ENCODE measurements at places on chromosomes 7 and 10.

- no peak for DNase-seq
Measured at GRCh38 chr10:22850541-22850940, 77.3 kb upstream of the ARMC3 start.

DNA sequence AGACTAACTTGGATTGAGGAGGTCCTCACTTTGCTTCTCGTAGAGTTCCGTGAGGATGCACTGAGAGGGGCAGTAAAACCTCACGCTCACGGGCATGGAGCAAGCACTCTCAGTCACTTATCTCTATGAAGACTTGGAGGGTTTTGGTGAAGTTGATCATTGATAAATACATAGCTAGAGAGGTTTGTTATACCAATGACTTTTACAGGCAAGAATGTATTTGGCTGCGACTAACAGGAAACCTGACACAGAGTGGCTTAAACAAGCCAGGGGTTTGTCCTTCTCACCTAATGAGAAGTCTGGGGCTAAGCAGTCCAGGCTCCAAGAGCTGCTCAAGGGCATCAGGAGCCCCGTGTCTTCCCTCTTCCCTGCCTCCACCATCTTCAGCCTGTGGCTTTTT lies 6.1 kb downstream of the BICC1 start:
- DNase-seq: no peak

- no peak for DNase-seq
Measured at GRCh38 chr7:156527458-156527890, 113.1 kb upstream of the RNF32 start.

DNA sequence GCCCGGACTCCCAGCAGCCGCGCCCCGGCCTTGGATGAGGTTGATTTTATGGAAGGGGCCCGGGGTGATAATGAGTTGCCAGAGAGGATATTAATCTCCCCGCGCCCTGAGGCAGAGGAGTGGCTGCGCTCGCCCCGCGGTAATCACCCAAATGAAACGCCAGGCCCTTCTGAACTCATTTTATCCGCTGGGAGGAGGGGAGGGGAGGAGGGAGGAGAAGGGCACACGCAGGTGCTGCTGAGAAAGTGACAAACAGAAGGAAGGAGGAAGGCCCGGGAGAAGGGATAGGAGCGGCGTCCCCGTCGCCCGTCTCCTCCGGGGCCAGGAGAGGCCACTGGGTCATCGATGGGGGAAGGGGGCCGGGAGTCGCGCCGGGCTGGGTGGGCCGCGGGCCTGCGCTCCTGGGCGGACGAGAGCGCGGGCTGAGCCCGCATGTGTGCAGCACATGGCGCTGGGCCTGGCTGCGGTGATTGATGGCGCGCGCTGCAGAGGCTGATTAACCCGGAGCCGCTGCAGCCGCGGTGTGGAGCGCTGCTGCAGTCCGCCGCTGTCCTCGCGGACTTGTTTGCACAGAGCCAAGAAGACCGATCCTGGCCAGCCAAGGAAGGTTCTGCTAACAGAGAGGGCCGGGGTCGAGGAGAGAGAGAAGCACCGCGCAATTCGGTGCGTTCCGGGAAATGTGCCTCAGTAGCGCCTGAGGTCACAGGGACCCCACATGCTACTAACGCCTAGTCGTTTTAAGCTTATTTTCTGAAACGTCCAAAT lies 6.5 kb downstream of the MNX1 start:
- no peak for DNase-seq

GRCh38 chr10:87551326-87551725 lies 46.6 kb downstream of the MINPP1 start:
- no peak for DNase-seq

GRCh38 chr10:71714031-71714410 lies 5.6 kb downstream of the C10orf105 start:
- no peak for DNase-seq

GRCh38 chr7:129779602-129780256 lies 168.2 kb downstream of the NRF1 start:
- no peak for DNase-seq

- DNase-seq: no peak
Measured at GRCh38 chr10:35356725-35357092, 20.4 kb downstream of the CCNY start.

DNA sequence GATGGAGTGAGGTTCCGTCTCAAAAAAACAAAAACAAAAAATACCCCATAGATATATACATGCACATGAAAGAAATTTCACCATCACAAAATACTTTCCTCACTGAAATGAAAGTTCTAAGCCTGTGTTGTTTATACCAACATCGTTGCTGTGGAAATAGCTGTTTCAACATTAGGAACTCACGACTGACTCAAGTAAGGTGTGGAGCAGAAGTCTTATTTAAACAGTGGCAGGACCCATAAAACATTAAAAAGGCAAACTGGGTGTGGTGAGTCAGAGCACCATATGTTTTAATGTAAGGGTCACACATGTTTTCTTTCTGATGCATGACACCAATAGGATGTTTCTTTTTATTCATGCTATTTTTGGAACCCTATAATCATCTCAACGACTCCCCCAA lies 48.3 kb downstream of the BAIAP2L1 start:
- no peak for DNase-seq

GRCh38 chr10:103687172-103687571 lies 168.2 kb downstream of the SH3PXD2A start:
- no peak for DNase-seq

GRCh38 chr7:107958764-107959526 lies 44.0 kb downstream of the LAMB1 start:
- no peak for DNase-seq

GRCh38 chr10:123402656-123403055 lies 248.5 kb downstream of the BUB3 start:
- no peak for DNase-seq

- peak; percentile 40 for DNase-seq
Measured at GRCh38 chr7:50782375-50783208, at the start of gene GRB10. GRB10 (minus strand) TSS chr7:50782896; CDS start chr7:50732322, 50,574 bp downstream.

DNA sequence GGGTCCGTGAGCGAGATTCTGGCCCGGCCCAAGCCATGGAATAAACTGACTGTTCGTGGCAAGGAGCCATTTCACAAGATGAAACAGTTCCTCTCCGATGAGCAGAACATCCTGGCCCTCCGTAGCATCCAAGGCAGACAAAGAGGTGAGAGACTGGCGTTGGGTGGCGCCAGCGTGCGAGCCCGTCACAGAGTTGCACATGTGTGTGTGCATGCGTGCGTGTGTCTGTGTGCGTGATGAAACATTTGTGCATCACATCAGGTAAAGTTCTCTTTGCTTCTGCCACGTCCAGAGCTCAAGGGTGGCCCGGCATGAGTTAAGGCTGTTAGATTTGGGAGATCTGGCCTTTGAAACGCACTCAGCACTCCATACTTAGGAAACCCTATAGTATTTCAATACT lies 89.5 kb upstream of the SH2B2 start:
- no peak for DNase-seq

GRCh38 chr10:62501547-62501946 lies 127.4 kb downstream of the ZNF365 start:
- no peak for DNase-seq

DNA sequence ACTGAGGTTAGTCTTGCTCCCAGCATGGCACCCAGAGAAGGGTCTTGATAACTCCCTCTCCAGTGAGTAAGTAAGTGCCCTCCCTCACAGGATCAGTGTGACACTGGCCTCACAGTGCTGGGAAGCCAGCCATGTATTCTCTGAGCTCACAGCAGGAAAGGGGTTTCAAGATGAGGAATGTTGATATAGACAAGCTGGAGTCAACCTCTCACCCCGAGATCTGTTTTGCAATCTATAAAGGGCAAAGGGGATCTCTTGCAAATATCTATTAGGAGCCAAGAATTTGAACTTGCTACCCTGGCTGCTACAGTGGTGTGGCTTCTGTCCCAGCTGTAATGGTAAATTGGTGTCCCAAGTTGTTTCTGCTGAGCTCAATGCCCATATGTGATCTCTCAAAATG lies 70.2 kb upstream of the ADAM12 start:
- no peak for DNase-seq

GRCh38 chr7:139930286-139930965 lies 101.4 kb downstream of the TBXAS1 start:
- no peak for DNase-seq

DNA sequence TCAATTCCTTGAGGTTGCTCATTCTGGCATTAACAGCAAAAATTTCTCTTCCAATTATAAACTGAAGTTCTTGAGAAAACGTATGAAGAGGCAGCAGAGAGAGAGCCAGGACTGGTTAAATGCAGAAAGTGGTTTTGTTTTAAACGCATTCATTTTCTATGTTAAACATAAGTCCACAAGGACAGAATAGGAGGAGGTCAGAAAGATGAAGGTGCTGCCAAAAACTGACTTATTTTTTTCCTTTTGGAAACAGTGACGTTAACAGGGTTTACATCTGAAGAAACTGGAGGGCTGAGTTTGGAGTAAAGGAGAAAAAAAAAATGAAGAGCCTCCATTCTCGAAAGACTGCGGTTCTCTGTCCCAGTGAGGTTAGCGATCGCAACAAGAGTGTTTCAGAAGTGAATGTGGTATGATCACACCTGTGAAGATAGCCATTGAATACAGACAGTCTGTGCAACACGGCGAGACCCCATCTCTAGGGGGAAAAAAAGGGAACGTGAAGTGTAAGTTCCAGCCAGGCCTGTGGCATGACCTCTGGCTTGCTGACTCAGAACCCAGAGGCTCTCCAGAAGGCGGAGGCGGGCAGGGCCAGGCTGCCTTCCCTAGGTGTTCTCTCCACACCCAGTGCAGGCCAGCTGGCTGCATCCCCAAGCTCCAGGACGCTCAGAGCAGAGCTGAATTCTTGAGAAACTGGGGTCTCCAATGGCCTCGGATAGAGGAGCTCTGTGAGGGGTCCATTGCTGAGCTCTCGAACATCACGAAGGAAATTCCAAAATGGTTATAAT lies 84.0 kb downstream of the CHST15 start:
- DNase-seq: no peak

DNA sequence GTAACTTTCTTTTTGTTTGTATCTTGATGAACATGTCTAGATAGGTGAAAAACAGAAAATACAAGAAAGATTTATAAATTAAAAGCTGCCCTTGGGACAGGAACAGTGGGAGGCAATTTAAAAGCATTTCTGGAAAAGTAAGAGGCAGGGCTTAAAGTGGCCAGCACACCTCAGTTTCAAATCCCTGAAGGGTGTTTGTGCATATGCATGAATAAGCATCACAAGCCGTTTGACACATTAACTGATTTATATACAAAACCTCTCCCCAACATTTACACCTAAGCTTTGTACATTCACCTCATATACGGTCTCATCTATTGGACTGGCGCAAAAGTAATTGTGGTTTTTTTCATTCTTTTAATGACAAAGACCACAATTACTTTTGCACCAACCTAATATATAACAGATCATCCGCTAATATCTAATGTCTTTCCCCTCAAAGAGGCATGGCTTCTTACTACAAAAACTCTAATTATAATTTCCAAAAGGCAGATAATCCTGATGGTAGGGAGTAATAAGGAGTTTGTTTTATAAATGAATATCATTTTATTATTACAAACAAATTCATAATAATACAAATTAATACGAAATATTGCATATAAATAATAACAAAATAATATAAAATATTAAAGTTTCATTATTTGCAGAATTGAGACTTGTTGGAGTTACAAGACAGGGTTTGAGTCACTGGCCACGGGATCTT lies 48.3 kb downstream of the LRGUK start:
- DNase-seq: no peak

- no peak for DNase-seq
Measured at GRCh38 chr7:105315357-105315756, 73.4 kb downstream of the SRPK2 start.

- no peak for DNase-seq
Measured at GRCh38 chr10:23474626-23475025, 35.8 kb downstream of the OTUD1 start.

- no peak for DNase-seq
Measured at GRCh38 chr7:43516581-43517342, 66.1 kb upstream of the STK17A start.

- DNase-seq: peak; percentile 21
Measured at GRCh38 chr7:23105086-23105643, 420 bp upstream of the KLHL7 start.

DNA sequence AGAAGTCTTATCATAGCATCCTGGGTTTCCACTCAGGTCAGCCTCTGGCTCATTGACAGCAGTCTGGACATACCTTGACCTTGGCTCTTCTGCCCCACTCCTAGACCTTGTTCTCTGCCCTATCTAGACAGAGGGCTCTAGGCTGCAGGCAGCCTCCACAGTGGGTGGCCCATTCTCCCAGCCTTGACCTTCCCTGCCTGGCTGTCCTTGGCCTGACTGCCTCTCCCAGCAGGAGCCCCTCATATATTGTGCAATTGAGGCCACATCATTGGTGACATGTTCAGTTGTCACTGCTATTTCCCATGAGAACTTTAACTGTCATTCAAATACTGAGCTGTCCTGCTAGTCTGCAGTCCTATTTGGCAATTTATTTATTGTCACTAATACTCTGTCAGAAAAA lies 503.4 kb downstream of the PLXNA4 start:
- no peak for DNase-seq

DNA sequence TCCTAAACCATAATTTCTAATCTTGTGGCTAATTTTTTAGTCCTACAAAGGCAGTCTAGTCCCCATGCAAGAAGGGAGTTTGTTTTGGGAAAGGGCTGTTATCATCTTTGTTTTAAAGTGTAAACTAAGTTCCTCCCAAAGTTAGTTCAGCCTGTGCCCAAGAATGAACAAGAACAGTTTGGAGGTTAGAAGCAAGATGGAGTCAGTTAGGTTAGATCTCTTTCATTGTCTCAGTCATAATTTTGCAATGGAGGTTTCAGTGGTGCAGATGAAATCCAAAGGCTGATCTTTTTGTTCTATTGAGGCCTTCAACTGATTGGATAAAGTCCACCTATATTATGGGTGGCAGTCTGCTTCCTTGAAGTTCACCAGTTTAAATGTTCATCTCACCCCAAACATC lies 68.1 kb downstream of the LRGUK start:
- DNase-seq: no peak

GRCh38 chr7:295155-296154 lies 5.5 kb downstream of the FOXL3 start:
- DNase-seq: no peak

- no peak for DNase-seq
Measured at GRCh38 chr10:60310740-60311139, 78.9 kb downstream of the ANK3 start.

DNA sequence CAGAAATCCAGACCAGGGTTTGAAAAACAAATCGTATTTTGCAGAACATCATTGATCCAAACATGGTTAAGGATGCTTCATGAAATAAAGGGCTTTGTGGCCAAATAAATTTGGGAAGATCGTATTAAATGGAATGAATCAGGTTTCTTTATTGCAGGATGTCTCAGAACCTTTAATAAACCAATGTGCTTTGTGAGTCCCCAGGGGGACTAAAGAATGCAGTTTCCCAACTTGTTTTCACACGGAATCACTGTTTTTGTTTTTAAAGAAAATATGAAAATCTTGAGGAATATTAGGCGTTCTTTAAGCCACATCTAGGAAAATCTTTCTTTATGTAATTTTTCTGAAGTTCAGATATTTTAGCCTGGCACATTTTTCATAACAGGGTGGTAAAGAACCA lies 16.8 kb upstream of the CCDC172 start:
- no peak for DNase-seq

- peak; percentile 32 for DNase-seq
Measured at GRCh38 chr7:116216956-116217571, 6.7 kb downstream of the TES start.

DNA sequence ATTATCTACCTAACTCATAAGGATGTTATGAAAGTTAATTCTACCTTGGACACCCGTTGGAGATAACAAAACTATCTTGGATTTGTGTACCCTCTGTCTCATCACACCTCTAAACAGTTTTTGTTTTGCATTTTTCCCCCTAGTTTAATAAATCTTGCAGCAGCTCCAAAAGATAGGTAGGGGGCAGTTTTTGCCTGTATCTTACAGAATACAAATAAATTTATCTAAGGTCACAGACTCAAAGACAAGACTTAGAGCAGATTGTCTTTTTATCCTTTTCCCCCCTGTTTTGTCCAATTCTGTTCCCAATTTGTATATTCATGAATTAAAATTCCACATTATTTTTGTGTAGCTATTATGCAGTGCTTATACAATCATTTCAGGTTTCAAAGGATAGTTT lies 5.0 kb upstream of the SORCS1 start:
- peak; percentile 37 for DNase-seq

Measured in SK-MEL-5 (cell line).